ENCODE measurements at places on chromosomes 2 and 18. TPM values are rescaled to one million over a fixed set of nuclear protein-coding genes. Genes with fewer than 3 reads are reported as not detected.

Gene CSRNP3
- total RNA-seq: 4.0 TPM

DNA sequence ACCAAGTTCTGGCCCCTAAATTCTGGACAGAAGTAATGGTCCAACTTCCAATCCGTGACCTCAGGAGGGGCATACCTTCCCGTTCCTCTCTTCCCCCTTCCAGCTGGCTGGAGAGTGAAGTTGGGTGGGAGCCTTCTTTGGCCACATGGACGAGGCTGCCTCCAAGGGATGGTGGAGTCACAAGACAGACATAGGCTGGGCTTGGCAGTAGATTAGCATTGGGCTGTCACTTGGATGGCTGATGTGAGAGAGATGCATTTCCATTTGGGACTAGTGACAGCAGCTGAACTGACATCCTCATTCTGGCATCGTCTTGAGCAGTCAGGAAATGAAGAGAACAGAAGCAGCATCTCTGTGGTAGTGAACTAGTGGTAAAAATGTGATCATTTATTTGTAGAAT, 12.6 kb downstream of the NT5DC4 start:
- DNase-seq: no peak

GRCh38 chr2:164558450-164558849, 62.8 kb downstream of the GRB14 start:
- no peak for DNase-seq

DNA sequence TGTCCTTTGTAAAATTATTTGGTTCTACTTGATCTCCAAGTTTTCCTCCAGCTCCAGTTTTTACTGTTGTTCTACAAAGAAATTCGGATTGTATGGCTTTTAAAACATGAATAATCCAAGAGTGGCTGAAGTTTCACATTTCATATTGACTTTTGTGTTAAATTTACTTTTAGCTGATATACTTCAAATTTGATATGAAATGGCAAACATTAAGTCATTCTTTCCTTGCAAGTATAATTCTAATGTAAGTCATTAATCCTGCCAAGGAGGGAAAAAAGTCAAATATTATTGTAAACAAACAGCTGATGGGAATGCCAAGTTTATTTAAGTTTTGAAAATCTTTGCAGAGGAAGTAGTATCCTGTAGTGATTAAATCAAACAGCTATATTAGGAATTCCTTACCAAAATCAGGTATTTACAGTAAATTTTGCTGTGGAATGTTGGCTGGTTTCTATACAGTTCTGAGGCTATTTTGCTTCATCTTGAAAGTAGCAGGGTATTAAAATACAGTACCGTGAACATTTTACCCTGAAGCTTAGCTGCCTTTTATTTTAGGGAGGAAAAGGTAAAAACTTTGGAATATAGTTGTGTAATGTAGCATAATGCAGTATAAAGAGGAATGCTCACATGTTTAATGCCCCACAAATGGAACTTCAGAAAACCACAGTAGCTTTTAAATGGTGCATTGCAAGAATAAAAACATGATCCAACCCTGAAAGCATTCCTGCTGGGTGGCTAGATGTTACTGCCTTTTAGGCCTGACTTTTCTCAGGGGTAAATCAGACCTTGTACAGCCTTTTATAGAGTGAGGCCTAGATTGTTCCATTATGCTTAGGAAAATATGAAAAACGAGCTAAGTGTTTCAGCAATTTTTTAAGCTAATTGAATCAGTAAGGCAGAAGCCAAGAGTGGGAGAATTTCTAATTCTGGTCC, 62.7 kb upstream of the NT5C1B start:
- DNase-seq: no peak

Gene TUBB8B
- total RNA-seq: not detected

DNA sequence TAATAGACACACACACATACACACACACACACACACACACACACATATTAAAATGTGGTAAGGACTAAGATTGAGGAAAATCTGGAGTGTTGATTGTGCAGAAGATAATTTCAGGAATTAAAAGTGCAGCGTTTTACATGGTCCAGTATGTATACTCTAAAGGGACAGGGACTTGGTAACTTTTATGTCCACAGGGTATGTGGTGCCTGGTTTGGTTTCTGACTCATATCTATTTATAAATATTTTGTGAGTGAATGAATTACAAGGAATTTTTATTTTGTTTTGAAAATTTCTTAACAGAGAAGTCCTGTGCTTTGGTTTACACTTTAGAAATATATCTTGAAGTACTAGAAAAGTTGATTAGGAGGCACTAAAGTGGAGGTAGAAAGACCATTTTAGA, 287.7 kb upstream of the NXPH2 start:
- no peak for DNase-seq

Gene CABLES1
- 7.1 TPM for total RNA-seq

GRCh38 chr2:10635430-10635829, 54.3 kb downstream of the NOL10 start:
- DNase-seq: no peak

Gene ATOH8
- 1.7 TPM for total RNA-seq

DNA sequence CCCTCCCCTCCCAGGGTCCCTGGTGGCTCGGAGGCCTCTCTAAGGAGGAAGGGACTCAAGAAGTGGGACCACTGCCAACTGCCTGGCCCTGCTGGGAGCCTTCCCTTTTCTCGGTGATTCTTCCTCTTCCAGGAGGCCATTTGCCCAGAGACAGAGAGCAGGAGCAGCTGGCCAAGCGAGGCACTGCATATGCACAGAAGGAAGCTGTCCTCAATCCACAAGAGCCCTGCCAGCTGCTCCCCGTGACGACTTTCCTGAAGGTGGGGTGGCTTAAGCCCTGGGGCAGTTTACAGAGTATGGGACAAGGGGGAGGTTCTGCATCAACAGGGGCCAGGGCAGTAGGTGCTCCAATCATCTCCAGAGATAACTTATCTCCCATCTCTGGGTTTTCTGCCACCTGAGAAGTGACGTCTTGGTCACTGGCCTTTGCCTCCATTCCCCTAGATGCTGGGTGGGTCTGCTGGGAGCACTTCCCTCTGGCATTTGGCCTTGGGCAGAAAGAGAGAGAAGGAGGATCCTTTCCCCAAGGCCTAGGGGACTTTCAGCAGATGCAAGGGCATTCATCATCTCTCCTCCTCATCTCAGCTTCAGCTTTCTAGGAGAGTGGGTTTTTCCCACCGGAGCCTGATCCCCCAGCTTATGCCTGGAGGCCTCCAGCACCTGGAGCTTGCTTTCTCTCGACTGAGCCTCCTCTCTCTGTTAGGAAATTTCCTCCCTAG, 28.5 kb downstream of the CIB4 start:
- DNase-seq: no peak

- DNase-seq: no peak
Measured at GRCh38 chr18:48840491-48840877, 110.3 kb downstream of the SMAD7 start.

Gene ICOS
- total RNA-seq: not detected

Gene TACR1
- total RNA-seq: not detected

Gene SLC14A1
- total RNA-seq: 1.6 TPM

Gene PLGLB1
- 0.43 TPM for total RNA-seq

Gene LRRTM1
- not detected for total RNA-seq

DNA sequence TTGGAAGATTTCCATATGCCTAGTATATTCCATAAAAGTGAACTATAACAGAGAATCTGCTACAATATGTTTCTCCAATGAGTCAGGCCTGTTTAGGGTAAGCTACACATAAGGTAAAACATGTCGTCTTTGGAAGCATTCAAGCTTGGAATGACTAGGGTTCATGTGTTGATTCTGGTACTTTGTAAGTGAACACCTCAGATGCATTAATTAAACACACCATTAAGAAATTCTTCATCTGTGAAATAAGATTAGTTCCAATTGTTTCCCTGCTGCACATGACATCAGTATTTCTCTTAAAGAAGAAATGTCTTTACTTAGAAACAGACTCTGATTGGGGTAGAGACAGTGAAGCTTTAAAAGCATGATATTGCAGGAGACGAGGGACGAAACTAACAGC, 461.1 kb upstream of the NXPH2 start:
- DNase-seq: no peak

Gene DES
- total RNA-seq: 30.0 TPM

- no peak for DNase-seq
Measured at GRCh38 chr18:31619291-31619690, 27.6 kb downstream of the TTR start.

- no peak for DNase-seq
Measured at GRCh38 chr2:10771786-10772185, 40.8 kb downstream of the PDIA6 start.

GRCh38 chr2:127361929-127362885, 25.6 kb downstream of the MAP3K2 start:
- no peak for DNase-seq

DNA sequence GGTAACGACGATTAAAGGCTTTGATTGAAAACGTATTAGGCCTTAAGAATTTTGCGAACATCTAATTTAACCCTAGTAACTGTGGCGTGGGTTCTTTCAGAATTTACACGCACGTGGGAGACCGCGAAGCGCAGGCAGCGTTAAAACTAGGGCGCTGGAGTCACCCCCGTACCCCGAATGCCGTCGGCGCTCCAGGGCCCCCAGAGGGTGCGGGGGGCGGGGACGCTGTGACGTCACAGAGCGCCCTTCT, 673 bp upstream of the SMCHD1 start:
- no peak for DNase-seq

Gene LHCGR
- total RNA-seq: not detected

GRCh38 chr18:44855681-44856080, 175.0 kb downstream of the SETBP1 start:
- no peak for DNase-seq

Gene FAM124B
- not detected for total RNA-seq

Gene UGT1A8
- total RNA-seq: not detected

DNA sequence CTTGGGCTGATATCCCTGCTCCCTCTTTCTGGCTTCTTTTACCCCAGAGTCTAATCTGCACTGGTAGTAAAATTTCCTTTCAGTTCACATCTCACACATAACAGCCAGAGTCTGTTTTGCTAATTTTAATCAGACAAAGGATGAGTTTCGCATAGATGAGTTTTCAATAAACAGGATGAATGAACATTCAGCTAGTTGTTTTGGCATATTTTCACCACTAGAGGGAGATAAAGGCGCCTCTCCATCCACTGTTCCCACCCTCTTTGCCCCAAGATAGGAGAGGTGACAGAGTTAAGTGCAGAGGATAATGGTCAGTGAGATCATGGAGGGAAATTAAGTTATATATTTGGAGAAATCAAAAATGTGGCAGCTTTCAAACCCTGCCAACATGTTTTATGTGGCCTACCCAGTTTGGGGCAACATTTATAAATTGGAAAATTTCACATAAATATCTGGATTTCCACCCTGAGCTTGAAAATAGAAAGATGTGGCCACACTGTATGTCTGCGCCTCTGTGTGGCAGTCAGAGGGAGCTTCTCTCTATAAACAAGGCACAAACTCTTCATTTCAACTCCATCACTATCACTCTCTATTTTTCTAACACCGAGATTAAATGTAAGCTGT, 48.5 kb upstream of the DTNA start:
- peak; percentile 78 for DNase-seq

DNA sequence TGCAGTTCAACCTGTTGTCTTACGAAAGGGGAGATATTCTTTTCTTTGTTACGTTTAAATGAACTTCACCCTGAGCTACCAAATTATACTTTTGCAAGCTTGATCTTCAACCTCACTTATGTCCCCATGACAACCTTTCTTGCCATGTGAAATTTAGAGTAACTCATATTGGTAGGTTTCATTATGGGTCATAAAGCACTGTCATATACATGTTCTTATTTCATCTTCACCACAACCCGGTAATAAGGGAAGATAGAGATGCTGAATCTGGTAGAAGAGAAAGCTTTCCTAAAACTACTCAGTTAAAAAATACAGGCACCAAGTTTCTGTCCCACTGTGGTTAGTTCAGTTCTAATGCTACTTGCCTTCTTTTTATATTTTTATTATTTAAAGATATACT, 208.5 kb upstream of the NRP2 start:
- DNase-seq: no peak

DNA sequence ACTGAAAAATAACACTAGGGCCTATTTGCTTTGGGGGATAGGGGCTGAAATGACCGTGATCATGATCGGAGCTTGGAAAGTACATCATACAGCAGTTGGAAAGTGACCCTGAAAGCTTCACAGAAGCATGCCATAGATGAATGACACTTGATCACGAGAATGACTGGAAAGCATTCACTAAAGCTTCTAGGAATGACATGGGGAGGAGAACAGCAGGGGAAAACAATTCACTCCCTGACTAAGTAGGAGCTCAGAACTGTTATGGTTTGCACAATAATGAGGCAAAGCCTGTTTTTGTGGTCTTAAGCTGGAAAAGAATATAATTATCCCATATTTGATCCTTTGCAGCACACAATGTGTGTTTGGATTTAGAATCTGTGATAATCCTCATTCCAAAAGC, 237.5 kb downstream of the NOL4 start:
- no peak for DNase-seq

DNA sequence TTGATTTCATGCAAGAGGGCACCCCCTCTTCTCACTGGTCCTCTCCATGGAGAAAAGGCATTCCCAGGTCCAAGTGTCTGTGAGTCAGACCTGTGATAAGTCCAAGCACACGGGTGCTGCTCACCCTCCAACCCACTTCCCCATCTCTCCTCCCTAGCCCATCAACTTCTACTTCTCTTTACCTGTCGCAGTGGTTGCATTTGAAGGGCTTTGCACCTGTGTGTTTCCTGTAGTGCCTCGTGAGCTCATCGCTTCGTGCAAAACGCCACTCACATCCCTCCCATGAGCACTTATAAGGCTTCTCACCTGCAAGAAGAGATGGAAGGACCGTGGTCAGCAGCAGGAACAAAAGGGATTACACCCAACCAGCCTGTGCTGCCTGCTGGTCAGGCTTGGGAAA, 77.5 kb downstream of the KLF7 start:
- no peak for DNase-seq

GRCh38 chr18:57077786-57078552, 68.9 kb upstream of the BOD1L2 start:
- no peak for DNase-seq
